Activated T-helper 1 cell treated with anti-CD3 and anti-CD28 coated beads, Interleukin-2, amount 50 U/mL, for 16 hours (primary cell): ENCODE measurements at places on chromosomes 1 and 21.

DNA sequence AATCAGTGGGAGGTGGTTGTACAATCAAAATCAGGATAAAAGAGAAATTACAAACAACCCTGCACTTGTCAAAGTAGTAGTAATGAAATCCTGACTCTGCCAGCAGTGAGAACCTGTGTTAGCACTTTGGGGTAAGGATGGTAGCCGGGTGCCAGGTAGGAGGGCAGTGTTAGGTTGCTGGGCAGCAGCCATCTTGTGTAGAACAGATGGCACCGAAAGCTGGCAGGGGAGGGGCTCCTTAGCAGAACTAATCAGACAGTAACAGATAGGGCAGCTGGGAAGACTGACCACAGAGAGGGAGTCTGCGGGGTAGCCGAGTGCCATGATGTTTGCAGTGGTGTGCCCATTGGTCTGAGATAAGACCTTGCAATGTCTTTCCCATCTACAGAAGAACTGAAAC, 137.3 kb downstream of the SDCCAG8 start:
- DNase-seq, result no peak

DNA sequence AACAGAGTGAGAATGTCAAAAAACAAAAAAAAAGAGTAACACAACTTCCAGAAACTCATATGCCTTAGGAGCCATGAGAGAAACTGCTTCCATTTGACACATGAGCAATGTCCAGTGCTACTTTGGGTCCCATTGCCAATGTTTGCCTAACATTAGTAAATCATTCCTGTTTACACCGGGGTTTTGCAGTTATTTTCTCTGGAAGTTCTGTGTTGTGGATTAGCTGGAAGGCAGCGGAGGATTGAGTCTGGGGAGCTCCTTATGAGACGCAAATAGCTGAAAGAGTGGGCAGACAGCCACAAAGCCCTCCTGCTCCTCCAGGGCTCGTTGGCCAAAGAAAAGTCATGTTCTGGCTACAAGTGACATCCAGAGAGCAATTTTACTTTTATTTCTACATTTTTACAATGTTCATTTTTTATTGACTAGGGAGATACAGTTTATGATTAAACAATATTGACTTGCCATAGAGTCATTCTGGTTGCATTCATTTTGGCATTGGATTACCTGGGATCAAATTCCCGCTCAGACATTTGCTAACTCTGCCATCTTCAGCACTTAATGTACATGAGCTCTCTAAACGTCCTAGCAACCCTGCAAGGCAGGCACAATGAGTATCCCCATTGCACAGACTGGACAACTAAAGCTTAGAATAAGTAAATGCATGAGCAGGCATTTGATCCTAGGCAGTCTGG, 66.4 kb upstream of the GALNT2 start:
- no peak for DNase-seq

GRCh38 chr21:14115646-14116045, 95.1 kb downstream of the LIPI start:
- no peak for DNase-seq

GRCh38 chr1:50091068-50091467, 17.7 kb upstream of the ELAVL4 start:
- DNase-seq, result no peak

DNA sequence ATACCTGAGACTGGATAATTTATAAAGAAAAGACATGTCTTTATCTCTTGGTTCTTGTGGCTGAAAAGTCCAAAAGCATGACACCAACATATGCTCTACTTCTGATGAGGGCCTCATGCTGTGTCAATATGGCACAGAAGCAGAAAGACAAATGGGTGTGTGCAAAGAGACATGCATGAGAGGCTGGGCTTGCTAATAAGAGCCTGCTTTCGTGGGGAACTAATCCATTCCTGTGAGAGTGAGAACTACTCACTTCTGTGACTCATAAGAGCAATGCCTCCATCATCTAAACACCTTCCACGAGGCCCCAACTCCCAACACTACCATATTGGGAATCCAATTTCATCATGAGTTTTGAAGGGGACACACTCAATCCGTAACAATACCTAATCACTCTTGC, 340.0 kb upstream of the DUSP10 start:
- no peak for DNase-seq

GRCh38 chr1:62230718-62231117, 36.1 kb downstream of the L1TD1 start:
- no peak for DNase-seq

DNA sequence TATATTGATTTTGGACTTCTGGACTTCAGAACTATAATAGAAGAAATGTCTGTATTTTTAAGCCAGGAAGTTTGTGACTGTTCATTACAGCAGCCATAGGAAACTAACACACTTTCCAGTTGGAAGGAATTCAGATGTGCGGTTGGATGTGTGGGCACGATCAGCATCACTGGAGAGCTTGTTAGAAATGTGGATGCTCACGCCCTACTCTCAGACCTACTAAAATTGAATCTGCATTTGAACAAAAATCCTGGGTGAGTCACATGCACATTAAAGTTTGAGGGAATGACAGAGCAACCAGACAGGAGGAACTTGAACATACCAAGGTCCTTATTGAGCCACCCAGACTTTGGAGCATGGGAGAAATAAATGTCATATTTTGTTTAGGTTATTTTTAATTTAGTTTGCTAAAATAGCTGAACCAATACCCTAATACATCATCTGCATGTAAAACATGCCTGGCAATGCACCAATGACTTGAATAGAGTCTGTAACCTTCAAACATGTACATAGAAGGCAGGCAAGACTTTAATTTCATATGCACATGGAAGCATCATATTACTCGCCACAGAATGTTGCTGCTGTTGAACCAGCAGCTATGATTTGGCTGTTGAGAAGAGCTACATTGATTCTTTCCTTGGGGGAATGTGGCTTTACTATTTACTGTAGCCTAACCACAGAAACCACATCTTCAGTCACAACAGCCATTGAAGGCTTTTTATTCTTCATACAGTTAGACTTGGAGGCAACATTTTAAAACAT, 346.2 kb downstream of the BARHL2 start:
- no peak for DNase-seq

GRCh38 chr1:87880764-87881163, 552.1 kb downstream of the LMO4 start:
- DNase-seq, result no peak

DNA sequence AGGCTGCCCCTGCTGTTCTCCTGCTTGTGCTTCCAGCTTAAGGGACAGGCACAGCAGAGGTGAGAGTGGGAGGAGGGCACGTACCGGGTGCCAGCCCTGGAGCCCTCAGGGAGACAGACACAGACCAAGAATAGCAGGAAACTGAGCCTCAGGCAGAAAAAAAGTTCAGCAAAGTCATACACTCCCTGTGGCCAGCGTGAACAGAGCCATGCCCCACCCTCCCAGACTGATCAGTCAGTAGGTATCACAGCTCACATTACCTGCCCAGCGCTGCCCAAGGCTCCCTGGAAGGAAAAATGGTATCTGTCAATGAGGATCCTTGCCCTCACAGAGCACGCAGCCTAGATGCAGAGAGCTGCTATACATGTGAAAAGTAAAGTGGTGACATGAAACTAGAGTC, 1.3 kb downstream of the UBL4B start:
- no peak for DNase-seq

GRCh38 chr1:242870966-242871365, 346.5 kb upstream of the PLD5 start:
- DNase-seq, result no peak

DNA sequence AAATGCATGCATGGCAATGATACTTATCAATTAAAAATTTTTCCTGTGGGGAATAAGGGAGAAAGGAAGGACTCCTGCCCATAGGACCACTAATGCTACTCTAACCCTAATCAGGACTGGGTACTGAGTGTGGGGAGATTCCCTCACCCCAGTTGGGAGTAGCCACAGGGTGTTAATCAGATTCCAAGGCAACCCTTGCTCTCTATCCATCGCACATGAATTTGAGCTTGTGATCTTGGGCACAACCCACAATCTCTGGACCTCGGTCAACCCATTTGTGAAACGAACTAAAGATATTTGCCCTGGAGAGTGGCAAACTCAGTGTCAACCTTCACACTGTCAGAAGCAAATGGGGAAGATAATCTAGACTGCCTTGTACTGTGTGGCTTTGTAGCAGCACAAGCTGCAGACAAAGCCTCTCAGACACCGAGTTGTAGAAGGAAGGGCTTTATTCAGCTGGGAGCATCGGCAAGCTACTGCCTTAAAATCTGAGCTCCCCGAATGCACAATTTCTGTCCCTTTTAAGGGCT, 69.5 kb downstream of the SERINC2 start:
- no peak for DNase-seq

- no peak for DNase-seq
Observed at GRCh38 chr1:243924588-243925349, 74.7 kb upstream of the AKT3 start.

GRCh38 chr1:88708011-88708410, 23.9 kb downstream of the PKN2 start:
- DNase-seq, result no peak

DNA sequence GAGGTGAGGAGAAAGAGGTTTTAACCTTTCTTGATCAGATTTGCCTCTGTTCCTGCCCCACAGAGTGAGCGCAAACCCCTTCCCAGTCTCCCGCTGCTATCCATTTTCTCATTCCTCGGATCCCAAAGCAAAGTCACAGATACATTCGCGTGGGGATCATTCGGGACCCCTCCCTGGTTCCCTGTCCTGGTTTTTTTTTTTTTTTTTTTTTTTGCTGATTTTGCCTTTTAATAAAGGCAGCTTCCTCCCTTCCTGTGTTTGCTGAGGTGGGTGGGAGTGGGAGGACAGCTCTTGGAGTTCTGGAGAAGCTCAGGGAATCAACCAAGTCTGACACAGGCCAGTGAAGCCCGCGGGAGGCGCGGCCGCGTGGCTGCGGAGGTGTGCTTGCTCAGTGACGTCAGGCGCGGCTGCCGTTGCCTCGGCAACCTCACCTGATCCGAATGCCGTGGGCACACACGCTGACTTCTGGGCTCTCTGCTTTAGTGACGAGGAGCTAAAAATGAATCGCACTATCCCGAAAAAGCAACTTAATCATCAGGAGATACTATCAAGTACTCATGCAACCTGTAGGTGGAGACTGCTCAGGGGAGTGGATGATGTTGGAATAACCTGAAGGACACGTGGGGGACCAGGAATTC, 106.4 kb downstream of the TBX19 start:
- DNase-seq, result peak; percentile 57

GRCh38 chr1:183769956-183770815, 34.7 kb upstream of the RGL1 start:
- no peak for DNase-seq

- DNase-seq, result peak; percentile 17
Observed at GRCh38 chr1:27602462-27603308, 1.3 kb downstream of the AHDC1 start.

- no peak for DNase-seq
Observed at GRCh38 chr1:72649991-72650390, 367.7 kb upstream of the NEGR1 start.

GRCh38 chr1:153526132-153526543, 9.7 kb downstream of the S100A6 start:
- no peak for DNase-seq

GRCh38 chr1:68198752-68199151, 33.6 kb downstream of the WLS start:
- DNase-seq, result no peak

DNA sequence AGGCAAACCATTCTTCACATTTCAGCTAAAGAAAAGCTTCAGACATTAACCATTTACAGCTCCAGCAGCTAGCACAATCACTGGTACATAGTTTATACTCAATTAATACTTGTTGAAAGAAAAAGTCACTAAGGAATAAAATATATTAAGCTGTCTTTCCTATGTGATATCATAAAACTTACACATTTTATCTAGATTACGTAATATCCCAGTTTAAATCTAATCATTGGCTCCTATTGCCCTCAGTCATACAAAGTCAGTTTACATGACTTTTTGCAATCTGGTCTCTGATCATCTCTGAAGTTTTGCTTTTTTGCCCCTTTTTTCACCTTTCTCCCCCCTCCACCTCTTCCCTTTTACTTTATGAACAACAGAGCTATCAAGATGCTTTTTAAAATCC, 8.5 kb upstream of the PRRC2C start:
- no peak for DNase-seq

GRCh38 chr1:156444407-156445001, 56.1 kb downstream of the MEF2D start:
- no peak for DNase-seq

- no peak for DNase-seq
Observed at GRCh38 chr1:184110272-184111204, 59.0 kb downstream of the TSEN15 start.

- no peak for DNase-seq
Observed at GRCh38 chr1:184755226-184756065, 788 bp upstream of the EDEM3 start.

DNA sequence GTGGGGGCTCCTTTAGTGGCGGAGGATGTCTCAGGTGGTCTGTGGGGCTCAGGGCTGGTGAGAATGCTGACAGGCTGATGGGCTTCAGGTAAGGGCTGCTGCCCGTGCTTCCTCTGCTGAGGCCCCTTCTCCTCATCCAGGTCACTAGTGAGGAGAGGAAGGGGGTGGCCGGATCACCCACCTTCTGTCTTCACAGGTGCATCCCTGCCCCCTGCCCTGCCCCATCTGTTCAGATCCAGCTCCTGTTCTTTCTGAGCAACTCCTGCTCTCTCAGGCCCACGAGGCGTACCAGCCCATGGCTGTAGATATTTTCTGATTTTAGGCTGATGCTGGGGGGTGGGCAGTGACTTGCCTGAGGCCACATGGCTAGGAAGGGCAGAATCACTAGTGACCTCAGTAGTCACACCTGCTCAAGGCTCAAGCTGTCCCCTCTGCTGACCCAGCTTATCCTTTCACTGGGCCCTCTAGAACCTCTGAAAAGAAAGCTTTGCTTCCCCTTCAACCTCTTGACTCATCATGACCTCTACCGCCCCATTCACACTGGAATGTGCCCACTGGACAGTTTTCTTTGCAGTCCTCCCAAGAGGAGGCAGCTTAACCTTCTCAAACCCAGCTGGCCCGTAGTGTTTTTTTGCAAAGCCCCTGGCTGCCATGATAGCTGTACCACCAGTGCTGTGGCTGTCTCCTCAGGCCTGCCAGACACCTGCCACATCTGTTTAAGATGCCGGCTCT, 14.8 kb downstream of the DCST2 start:
- DNase-seq, result no peak

DNA sequence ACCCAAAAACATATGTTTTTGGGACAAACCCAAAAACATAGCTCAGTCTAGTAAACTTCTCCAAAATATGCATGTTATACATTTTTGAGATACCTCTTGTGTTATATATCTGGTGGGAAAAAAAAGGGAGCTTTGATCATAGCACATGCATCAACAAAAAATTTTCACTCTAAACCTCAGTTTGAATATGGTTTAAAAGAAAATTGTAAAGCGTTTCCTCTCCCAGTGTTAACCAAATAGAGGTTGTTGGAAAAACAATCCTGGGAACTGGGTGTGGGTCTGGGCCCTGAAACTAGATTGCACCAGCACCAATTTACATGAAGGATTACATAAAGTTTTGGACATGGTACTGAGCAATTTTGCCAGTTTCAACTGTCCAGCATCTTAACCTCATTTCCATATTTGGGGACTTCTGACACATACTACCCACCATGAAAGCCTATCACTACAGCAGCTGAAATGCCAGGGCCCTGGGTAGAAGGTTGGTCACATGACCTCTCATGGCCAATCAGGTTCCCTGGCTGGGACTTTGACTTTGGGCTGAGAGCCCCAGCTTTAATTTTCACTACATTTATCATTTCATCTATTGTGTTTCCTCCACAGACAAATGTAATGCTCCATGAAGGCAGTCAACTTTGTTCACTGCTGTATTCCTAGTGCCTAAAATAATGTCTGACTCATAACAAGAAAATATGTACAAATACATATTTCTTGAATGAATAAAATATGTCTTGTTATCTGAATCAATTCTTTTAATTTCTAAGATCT, 150.7 kb downstream of the SETD4 start:
- DNase-seq, result no peak

GRCh38 chr1:33849211-33849610, 14.7 kb upstream of the HMGB4 start:
- no peak for DNase-seq
